ENCODE measurements at places on chromosomes 16 and 17.

- no peak for DNase-seq
Measured at GRCh38 chr17:78362232-78362631, 2.4 kb upstream of the SOCS3 start.

GRCh38 chr16:3562914-3563480 is 14.2 kb downstream of the NLRC3 start:
- DNase-seq: no peak

- no peak for DNase-seq
Measured at GRCh38 chr16:57146735-57147134, 39.1 kb downstream of the PSME3IP1 start.

DNA sequence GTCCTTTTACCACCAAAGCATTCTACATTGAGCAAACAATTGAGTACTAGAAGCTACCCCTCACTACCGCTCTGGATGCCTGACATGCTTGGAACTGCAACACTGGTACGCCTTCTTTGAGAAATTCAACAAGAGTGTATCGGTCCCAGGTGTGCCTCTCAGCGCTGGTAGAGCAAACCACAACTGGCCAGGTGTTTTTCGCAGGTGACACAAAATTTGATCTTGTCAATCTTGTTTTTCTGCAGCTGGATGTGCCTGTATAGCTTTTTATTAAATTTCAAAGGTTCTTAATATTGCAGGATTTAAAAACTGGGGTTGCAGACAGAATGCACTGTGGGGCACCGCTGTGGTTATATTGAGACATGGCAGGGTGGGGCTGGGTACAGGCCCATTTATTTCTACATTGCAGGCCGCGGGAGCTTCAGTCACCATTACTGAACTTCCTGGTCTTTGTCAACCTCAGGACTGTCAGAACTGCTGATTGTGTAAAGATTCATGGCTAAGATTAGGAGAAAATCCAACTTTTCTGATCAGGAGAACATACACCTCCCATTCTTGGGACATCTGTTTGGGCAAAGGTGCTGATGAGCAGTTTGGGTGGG is 4.5 kb upstream of the SNX20 start:
- no peak for DNase-seq

DNA sequence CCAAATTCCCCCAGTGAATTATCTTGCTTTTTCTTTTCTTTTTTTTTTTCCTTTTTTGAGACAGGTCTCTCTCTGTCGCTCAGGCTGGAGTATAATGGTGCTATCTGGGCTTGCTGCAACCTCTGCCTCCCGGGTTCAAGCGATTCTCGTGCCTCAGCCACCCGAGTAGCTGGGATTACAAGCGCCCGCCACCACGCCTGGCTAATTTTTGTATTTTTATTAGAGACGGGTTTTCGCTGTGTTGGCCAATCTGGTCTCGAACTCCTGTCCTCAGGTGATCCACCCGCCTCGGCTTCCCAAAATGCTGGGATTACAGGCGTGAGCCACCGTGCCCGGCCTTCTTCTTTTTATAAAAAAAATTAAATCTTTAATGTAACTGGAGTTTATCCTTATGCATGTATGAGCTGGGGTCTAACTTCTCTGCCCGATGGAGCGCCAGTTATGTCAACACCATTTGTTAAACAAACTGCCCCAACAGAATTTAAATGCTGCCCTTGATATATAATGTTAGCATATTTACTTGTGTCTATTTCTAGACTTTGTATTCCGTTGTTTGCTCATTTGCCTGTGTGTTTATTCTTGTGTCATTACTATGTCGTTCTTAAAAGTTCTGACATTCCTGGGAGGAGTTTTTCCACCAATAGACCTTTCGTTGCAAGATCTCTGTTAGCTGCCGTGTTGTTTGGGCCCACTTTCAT is 535 bp upstream of the AURKB start:
- no peak for DNase-seq

DNA sequence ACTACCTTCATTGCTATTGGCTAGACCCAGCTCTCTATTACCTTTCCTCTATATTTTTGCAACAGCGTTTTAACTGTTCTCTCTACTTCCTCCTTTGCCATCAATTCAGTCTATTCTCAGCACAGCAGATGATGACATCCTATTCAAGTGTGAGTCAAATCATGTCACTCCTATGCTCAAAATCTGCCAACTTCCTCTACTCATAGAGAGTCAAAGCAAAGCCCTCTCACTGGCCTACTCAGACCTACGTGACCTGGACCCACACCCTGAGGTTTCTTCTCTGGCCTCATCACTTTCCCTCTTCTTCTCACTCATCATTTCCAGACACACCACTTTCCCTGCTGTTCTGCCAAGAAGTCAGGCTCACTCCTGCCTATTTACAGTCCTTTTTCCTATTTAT is 289.0 kb upstream of the AXIN2 start:
- DNase-seq: no peak

DNA sequence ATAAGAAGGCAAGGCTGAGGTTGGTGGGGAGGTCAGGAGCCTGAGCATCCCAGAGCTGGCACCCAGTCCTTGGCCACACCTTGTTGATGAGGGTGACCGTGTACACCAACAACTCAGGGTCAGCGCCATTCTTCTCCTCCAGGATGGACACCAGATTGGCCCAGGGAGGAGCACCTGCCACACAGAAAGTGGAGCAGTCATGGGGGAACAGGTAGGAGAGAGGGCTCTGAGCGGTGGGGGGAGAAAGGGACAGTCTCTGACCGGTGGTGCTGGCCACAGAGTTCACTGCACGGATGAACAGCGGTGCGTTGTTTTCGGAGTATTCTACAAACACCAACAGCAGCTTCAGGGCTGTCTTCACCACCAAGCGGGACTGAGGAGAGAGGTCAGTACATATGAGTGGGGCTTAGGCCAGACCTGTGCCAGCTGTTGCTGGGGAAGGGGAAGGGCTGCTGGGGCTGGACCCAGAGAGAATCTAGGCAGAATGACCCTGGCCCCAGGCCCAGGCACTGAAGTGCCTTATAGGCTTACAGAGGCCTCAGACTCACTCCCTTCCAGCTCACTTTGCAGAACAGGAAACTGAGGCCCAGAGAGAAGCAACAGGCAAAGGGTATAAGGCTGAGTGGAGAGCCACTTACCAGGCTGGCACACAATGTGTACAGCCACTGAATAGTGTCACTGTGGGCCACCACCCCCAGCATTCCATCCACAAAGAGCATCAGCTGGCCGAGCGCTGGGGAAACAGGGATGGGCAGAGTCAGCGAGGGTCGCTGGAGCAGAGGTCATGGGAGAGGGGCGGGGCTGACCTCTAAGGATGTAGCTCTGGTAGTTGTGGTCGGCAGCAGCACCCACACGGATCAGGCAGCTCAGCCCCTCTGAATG is 9.6 kb downstream of the FHOD1 start:
- no peak for DNase-seq

- no peak for DNase-seq
Measured at GRCh38 chr16:82185012-82185411, 15.0 kb upstream of the MPHOSPH6 start.

DNA sequence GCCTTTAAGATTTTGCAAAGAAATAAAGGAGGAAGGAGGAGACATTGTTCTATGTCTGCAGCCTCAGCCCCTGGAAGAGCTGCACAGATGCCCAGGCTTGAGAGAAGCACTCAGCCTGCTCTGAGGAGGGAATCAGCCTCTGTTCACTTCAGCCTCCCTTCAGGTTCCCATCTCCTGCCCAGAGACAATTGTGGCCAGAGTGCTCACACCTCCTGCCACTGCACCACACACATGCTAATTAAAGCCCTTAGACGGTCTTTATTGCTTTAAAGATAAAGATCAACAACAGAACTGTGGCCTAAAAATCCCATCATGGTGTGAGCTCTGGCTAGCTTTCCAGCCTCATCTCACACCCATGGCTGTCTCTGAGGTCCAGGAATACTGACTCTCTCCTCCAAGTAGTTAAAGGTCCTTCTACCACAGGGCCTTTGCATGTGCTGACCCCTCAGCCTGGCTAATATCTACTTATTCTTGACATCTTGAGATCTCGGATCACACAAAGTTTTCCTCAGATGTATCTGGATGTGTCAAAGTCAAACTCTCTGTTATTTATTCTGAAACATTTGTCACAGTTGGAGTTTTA is 33.8 kb downstream of the CHD9NB start:
- no peak for DNase-seq

DNA sequence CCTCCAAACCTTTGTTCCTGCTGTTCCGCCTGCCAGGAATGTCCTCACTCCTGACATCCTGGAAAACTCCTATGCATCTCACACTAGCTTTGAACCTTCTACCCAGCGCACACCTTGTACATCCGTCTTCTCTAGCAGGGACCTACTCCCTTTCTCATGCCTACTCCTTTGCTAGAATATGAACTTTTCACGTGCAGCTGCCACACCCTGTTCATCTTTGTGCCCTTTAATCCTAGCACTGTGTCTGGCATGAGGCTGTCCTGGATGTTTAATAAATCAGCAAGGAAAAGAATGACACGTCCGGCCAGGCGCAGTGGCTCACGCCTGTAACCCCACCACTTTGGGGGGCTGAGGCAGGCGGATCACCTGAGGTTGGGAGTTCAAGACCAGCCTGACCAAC is 111.0 kb downstream of the NTN1 start:
- no peak for DNase-seq

DNA sequence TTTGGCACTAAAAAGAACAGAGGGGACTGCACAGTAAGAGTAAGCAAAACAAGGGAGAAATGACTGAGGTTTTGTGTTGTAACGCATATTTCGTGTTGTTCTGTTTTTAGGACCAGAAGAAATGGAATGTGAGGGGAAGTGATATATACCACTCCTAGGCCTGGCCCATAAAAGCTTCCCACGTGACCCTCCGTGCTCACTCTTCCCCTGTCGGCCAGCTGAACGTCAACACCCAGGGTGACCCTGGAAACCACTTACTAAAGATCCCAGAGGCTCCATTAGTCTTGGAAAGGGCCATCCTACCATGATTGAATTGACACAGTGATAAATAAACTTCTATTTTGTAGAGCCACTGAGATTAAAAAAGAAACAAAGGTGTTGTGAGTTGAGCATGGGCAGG is 79.8 kb downstream of the HELZ start:
- no peak for DNase-seq

GRCh38 chr17:2192367-2193057 is 111.1 kb downstream of the SMG6 start:
- DNase-seq: peak; percentile 37

- no peak for DNase-seq
Measured at GRCh38 chr17:73719588-73720071, 75.4 kb upstream of the SDK2 start.

DNA sequence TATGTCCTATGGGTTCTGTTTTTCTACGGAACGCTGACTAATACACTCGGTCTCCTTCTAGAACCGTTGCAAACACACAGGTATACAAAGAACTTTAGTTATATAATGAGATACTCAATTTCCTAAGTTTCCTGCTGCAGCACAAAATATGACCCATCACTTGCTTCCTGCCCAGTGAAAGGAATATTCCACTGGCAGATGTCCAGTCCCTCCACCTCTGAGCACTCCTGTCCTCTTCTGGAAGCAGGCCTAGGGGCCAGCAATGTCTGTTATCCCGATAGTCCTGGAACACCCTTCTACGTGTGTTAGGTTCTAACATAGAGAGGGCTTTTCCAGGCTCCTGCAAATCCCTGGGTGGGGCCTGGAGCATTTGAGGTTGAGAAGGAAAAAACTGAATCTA is 32.7 kb downstream of the ADAMTS18 start:
- no peak for DNase-seq

DNA sequence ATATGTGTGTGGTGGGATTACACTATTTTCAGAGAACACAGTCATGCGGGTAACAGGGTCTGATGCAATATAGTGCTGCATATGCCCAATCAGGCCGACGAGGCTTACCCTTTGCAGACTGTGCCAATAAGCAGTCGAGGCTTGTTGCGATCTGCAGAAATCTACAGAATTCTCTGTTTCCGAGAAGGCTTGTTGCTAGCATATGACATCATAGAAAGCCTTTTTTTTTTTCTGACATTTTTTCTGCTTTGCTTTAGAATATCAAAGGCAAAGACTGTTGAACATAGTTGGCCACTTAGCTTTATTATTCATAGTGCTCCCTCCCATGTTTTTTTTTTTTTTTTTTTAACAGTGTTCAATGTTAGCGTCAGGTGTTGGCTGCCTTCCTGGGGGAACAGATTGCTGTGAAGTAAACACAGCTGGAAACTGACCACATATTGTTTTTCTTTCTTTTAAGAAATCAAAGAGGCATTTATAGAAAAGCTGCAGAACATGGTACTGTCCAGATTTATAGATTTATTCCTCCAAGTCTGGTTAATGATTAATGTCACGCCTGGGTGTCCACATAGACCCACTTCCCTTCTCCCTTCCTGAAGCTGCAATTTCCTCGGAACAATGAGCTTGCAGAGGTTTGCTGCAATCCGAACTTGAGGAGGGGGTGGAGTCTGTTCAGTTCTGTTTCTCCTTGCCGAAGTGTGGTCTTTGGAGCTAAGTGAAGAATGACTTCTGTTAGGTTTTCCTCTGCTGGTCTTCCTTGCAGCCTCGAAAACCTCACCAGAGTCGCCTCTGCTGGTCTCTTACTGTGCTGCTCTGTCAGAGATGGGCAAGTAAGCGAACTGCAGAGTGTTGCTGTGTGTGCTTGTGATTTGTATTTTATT is 87.3 kb downstream of the MAP2K6 start:
- DNase-seq: no peak

GRCh38 chr17:38958756-38959155 is 8.4 kb downstream of the FBXO47 start:
- DNase-seq: no peak

- no peak for DNase-seq
Measured at GRCh38 chr17:61260071-61260797, 139.4 kb upstream of the TBX2 start.

DNA sequence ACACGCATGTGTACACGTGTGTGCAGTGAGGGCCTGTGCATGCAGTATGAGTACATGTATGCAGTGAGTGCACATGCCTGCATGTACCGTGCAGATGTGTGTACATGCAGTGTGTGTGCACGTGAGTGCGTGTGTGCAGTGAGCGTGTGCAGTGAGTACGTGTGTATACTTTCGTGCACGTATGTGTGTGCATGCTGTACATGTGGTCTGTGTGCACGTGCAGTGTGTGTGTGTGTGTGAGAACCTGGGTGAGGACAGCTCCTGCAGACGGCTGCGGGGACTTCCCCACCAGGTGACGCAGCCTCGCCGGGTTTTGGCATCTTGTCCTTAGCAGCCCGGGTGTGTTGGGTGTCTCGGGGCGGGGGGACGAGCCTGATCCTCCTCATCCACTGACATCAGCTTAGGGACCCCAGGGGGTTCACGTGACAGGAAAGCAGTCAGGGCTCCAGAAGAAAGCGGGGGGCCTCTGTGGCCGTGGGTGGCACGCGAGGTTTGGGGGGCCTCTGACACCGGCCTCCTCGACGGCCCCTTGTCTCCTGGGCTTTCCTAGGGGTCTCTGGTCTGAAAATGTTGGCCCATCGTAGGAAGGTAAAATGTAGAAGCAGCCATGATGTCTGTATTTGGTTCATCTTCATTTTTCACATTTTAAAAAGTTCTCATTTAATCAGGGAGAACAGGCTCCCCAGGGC is 119.6 kb upstream of the ZNF750 start:
- no peak for DNase-seq

GRCh38 chr17:49832840-49833599 is 14.8 kb downstream of the TAC4 start:
- DNase-seq: no peak

- DNase-seq: no peak
Measured at GRCh38 chr17:56978441-56979090, 635 bp downstream of the SCPEP1 start.

Measured in stimulated activated CD8-positive, alpha-beta memory T cell treated with anti-CD3 and anti-CD28 coated beads, Interleukin-7, amount 100 ng/mL, for 24 hours (primary cell).